ENCODE measurements at places on chromosomes 7 and 10. TPM values are rescaled to one million over a fixed set of nuclear protein-coding genes. Genes with fewer than 3 reads are reported as not detected.
A peak's percentile ranks its signal among the peaks of the same experiment; 100 is the strongest.

Gene NCF1
- total RNA-seq: 1.5 TPM

Gene GDF10
- not detected for total RNA-seq

Gene KLF14
- not detected for total RNA-seq

Gene CALD1
- total RNA-seq: 0.63 TPM

Gene CPN1
- total RNA-seq: not detected

Gene TMEM225B
- total RNA-seq: 1.3 TPM

Gene ELMO1
- total RNA-seq: 100 TPM

DNA sequence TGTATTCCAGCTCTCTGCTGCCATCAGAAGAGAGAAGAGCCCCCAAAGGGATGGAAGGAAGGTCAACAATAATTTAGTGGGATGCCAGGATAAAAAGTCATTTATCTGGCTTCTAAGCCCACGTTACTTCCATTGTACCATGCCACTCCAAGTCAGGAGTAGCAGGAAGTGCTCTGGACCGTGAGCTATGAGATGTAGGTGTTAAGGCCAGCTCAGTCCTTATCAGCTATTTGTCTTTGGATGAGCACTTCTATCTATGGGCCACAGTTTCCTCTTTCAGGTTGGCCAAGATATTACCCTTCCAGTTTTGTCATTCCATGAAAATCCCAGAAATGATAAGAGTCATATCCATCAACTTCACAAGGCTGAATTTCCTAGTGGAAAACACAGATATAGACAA lies 119.4 kb upstream of the CACUL1 start:
- no peaks in the 10 kb centered on the region for H3K36me3 ChIP-seq
- no peak overlapping the region for H3K27ac ChIP-seq
- H3K4me3 ChIP-seq: no peak overlapping the region
- peaks cover 30% of the 10 kb centered on the region for H3K27me3 ChIP-seq
- no peaks in the 10 kb centered on the region for H3K4me1 ChIP-seq
- DNase-seq: no peak

DNA sequence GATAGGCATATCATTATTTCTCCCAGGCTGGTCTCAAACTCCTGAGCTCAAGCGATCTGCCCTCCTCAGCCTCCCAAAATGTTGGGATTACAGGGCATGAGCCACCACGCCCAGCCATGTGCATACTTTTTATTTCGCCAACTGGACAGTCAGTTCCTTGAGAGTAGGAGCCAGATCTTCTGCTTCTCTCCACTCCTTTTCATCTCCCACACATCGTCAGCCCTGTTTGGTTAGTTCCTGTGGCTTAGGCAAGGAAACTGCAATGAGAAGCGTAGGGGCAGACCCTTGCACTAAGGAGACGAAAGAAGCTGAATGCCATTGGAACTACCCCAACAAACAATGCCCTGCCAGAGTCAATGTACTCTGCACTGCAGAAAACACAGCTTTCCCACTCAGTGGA lies 178.2 kb downstream of the TRIL start:
- no peaks in the 10 kb centered on the region for H3K4me1 ChIP-seq
- DNase-seq: no peak
- H3K4me3 ChIP-seq: no peak overlapping the region
- H3K36me3 ChIP-seq: no peaks in the 10 kb centered on the region
- H3K27ac ChIP-seq: no peak overlapping the region
- no peaks in the 10 kb centered on the region for H3K27me3 ChIP-seq

GRCh38 chr7:106620034-106620433 lies 40.9 kb downstream of the CCDC71L start:
- no peak for DNase-seq
- H3K36me3 ChIP-seq: no peaks in the 10 kb centered on the region
- no peak overlapping the region for H3K27ac ChIP-seq
- peaks cover 9% of the 10 kb centered on the region for H3K27me3 ChIP-seq

GRCh38 chr10:36421992-36422391 lies 703.4 kb upstream of the ANKRD30A start:
- no peak for DNase-seq
- H3K27ac ChIP-seq: no peak overlapping the region
- H3K27me3 ChIP-seq: no peaks in the 10 kb centered on the region
- no peak overlapping the region for H3K4me3 ChIP-seq
- H3K4me1 ChIP-seq: no peaks in the 10 kb centered on the region
- no peaks in the 10 kb centered on the region for H3K36me3 ChIP-seq

DNA sequence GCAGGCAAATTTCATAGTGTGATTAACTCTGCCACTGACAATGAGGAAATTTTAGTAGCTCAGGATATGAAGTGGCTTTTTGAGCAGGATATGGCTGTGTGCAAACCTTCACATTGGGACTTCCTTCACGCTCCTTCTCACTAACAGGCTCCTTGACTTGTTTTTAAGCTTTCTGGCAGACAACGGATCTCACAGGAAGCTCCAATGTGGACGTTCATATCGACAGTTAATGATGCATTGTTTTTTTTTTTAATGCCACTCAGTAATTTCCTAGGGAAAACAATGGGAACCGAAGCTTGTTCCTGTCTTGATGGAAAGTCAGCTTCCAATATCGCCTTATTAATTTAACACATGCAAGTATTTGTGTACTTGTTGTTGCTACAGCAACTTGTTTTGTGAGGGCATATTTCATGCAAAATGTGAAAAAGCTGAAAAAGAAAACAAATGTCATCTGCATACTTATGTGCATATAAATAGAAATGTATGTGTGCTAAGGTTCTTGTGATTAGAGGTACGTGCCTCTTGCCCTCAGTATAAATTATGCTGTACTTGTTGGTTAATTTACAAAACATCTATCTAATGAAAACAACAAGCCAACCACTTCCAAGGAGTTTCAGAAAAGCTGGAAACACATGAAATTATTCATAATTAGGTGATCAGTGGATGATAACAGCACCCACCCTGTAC lies 84.7 kb downstream of the NRP1 start:
- no peak overlapping the region for H3K27ac ChIP-seq
- DNase-seq: no peak
- peaks cover 55% of the 10 kb centered on the region for H3K4me1 ChIP-seq
- peaks cover 31% of the 10 kb centered on the region for H3K27me3 ChIP-seq
- H3K4me3 ChIP-seq: no peak overlapping the region

GRCh38 chr10:126972635-126973414 lies 67.6 kb downstream of the DOCK1 start:
- no peaks in the 10 kb centered on the region for H3K36me3 ChIP-seq
- H3K27me3 ChIP-seq: no peaks in the 10 kb centered on the region
- H3K4me3 ChIP-seq: no peak overlapping the region
- no peak overlapping the region for H3K27ac ChIP-seq
- no peak for DNase-seq

GRCh38 chr7:23462846-23463245 lies 7.4 kb downstream of the IGF2BP3 start:
- no peak overlapping the region for H3K27ac ChIP-seq
- no peak overlapping the region for H3K4me3 ChIP-seq
- no peaks in the 10 kb centered on the region for H3K36me3 ChIP-seq
- peaks cover 24% of the 10 kb centered on the region for H3K4me1 ChIP-seq

GRCh38 chr7:142583446-142583845 lies 165.8 kb upstream of the PRSS1 start:
- no peaks in the 10 kb centered on the region for H3K27me3 ChIP-seq
- H3K4me3 ChIP-seq: no peak overlapping the region
- peaks cover 3% of the 10 kb centered on the region for H3K36me3 ChIP-seq
- peaks cover 42% of the 10 kb centered on the region for H3K4me1 ChIP-seq
- DNase-seq: peak; percentile 26

- no peak overlapping the region for H3K27ac ChIP-seq
- no peak for DNase-seq
- H3K4me1 ChIP-seq: no peaks in the 10 kb centered on the region
- no peak overlapping the region for H3K4me3 ChIP-seq
Measured at GRCh38 chr10:1171586-1171985, 115.4 kb downstream of the WDR37 start.
